Cortex of kidney (tissue), 1 donor: ENCODE measurements at places on chromosomes 7 and 10.

- DNase-seq = no peak
Measured at GRCh38 chr7:95925236-95925635, 152.9 kb downstream of the DYNC1I1 start.

- no peak for DNase-seq
Measured at GRCh38 chr7:106312906-106313305, 28.1 kb upstream of the NAMPT start.

GRCh38 chr7:18913106-18913505 is 204.3 kb downstream of the TWIST1 start:
- DNase-seq = no peak

- DNase-seq = no peak
Measured at GRCh38 chr10:6769704-6770417, 189.8 kb upstream of the PRKCQ start.

GRCh38 chr7:79622781-79623180 is 169.3 kb upstream of the MAGI2 start:
- DNase-seq = no peak

DNA sequence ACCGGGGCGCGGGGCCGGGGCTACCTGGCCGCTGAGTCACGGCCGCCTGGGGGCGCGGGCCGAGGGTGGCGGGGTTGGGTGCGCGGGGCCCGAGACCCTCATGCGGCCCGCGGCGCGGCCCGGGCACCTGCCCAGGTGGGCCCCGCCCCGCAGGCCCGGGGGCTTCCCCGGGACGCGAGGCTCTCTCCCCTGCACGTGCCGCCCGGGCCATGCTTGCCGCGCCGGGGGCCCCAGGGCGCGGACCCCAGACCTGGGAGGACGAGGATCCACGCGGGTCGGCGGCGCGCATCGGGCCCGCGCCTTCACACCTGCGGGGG is 402 bp downstream of the MAFK start:
- DNase-seq = no peak

DNA sequence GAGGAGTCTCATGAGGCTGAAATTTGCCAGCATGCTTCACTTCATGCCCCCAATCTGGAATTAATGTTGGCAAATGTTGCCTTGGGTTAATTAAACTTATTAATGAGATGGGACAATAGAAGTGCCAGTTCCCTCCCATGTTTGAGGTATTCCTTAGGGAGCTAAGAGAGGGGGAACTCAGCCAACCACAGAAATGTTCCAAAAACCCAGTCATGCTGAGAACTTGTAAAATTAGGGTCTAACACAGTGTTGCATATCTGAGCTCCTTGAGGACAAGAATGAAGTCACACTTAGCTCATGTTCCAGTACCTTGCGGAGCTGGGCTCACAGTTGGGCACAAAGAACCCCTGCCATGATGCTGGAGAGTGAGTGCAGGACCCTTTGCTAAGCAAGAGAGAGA is 89.4 kb downstream of the OAT start:
- no peak for DNase-seq

DNA sequence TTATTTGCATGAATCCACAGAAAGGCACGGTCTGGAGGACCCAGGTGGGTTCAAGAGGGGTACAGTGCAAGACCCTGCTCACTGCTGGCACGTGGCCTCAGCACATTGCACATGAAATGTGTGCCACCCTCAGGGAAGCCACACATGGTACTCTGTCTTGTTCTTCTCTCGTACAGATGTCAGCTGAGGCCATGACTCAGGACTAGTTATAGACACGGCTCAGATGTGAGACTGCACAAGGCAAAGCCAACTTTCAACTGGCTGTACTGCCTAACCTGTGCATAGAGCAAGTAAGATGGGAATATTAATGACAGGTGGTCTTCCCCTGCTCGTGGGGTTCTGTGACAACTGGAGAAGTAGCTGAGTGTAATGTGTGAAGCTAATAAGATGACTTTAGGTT is 249.4 kb upstream of the CTBP2 start:
- no peak for DNase-seq

GRCh38 chr7:107948645-107949442 is 54.1 kb downstream of the LAMB1 start:
- DNase-seq = no peak

DNA sequence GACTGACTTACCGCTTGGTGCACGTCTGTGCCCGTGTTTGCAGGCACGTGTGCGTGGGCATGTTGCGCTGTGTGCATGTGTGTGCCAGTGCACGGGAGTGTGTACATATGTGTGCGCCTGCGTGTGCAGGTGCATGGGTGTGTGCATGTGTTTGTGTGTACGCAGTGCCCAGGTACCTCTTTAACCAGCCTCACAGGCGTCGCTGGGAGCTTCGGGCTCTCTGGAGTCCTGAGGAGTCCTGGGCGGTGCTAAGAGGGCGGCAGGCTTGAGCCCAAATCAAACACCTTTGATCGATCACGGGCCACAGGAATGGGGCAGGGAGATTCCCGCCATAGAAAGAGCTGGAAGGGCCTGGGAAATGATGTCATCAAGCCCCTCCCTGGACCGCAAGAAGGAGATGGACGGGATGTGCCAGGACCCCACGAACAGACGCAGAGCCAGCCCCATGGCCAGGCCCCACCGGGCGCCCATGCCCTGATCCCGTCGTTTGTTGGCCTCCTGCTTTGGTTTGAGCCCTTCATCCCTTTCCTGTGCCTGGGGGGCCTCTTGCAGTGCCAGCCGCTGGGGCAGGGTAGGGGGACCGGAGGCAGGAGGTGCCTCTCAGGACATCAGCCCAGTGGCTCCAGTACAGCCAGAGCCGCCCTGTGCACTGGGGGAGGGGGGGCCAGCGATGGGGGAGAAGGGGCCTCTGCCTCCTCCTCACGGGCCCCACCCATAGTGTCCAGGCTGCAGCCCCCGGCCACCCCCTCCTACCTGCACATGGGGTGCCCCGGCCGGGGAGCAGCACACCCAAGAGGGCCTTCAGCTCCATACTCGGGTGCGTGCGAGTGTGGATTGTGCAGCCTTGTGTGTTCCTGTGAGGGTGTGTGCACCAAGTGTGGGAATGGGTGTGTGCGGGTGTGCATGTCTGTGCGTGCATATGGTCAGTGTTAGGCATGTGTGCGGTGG is 5.8 kb downstream of the KNDC1 start:
- DNase-seq = no peak

- no peak for DNase-seq
Measured at GRCh38 chr7:132486274-132486610, 90.0 kb downstream of the PLXNA4 start.

DNA sequence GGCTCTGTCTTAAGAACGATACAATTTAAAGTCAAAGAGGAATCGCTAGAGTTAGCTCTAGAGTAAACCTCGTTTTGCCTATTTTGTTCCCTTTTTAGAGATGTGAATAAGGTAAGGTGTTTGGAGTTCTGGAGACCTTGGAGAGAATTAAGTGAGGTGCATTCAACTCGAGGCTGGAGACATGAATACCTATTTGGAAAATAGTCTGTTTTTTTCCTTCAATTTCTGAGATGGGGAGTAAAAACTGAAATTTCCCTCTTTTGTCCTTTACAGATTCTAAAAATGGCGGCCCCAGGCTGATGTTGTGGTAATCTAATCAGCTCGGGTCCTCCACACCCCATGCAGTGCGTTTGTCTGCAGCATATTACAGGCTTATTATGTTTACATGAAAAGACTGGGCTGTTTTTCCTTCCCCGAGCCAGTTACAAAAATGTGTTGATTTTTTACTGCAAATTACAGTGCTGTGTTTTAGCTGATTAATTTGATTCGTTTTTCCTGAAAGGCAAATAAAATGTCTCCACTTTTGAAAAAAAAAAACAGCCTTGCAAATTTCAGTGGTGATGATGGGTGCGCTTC is 1.5 kb downstream of the KMT2E start:
- no peak for DNase-seq

- DNase-seq = no peak
Measured at GRCh38 chr10:2701802-2702201, 365.5 kb upstream of the PFKP start.

- DNase-seq = no peak
Measured at GRCh38 chr7:15652776-15653290, 33.6 kb downstream of the MEOX2 start.

GRCh38 chr10:16987976-16988610 is 141.5 kb downstream of the CUBN start:
- no peak for DNase-seq

DNA sequence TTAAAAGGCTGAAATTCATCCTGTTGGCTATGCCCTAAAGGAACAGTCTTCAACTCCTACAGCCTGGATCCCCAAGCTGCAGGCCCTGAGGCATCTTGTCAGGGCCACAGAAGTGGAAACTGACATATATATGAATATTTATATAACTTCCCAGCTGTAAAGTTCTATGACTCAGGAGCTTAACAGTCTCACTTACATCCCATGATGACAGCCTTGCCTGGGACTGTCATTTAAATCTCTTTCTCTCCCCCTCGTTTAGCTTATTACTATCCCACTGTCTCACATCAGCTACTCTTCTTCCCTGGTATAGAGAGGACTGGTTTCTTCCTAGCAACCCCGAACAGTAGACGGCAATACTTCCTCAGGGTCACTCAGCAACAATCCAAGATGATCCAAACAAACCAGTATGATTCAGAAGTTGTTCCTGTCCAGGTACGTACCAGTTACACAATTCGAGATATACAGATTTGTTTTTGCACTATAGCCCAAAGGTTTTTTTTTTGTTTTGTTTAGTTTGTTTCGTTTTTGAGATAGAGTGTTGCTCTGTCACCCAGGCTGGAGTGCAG is 22.7 kb downstream of the KIAA1549 start:
- DNase-seq = no peak

GRCh38 chr7:122299624-122300210 is 4.8 kb downstream of the FEZF1 start:
- DNase-seq = no peak

- DNase-seq = no peak
Measured at GRCh38 chr7:94829987-94830386, 77.4 kb upstream of the PPP1R9A start.

GRCh38 chr7:158164101-158165095 is 423.2 kb downstream of the PTPRN2 start:
- no peak for DNase-seq

GRCh38 chr10:34650156-34650555 is 164.9 kb downstream of the PARD3 start:
- no peak for DNase-seq

DNA sequence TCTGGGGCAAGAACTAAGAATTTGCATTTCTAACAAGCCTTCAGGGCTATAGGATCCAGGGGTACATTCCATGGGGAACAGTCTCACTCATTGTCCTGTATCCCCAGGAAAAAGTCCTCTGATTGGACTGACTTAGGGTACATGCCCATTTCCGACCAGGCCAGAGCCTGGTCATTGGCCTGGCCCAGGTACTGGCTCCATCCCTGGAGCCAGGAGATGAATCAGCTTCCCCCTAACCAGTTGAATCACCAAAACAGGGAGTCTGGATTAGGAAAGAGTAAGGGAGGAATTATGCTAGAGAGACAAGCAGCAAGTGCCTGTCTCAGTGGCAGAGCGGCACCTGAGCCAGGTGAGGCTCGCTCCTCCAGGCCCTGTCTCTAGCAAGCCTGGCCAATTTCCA is 137.5 kb downstream of the FGFR2 start:
- DNase-seq = no peak

DNA sequence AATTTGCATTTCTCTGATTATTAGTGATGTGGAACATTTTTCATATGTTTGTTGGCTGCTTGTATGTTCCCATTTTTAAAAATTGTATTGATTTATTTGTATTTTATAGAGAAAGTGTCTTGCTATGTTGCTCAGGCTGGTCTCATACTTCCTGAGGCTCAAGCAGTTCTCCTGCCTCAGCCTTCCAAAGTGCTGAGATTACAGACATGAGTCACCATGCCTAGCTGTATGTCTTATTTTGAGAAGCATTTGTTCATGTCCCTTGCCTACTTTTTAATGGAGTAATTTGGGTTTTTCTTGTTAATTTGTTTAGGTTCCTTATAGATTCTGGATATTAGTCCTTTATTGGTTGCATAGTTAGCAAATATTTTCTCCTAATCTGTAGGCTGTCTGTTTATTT is 214.2 kb upstream of the KAT6B start:
- no peak for DNase-seq

DNA sequence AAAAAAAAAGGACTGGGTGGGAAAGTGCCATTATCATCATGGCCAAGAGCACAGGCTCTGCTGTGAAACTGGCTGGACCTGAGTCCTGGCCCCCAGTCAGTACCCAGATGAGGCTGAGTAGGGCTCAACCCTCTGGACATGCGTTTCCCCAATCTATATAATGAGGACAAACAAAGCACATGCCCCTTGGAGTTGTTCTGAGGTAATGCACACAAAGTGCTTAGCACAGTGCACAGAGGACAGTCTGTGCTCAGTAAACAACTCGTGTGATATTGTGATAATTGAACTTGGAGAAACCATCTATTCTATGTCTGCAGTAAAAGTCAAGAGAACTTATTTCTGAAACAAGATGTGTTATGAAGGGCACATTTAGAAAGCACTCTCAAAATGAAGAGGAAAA is 138.8 kb downstream of the KCNMA1 start:
- DNase-seq = no peak

DNA sequence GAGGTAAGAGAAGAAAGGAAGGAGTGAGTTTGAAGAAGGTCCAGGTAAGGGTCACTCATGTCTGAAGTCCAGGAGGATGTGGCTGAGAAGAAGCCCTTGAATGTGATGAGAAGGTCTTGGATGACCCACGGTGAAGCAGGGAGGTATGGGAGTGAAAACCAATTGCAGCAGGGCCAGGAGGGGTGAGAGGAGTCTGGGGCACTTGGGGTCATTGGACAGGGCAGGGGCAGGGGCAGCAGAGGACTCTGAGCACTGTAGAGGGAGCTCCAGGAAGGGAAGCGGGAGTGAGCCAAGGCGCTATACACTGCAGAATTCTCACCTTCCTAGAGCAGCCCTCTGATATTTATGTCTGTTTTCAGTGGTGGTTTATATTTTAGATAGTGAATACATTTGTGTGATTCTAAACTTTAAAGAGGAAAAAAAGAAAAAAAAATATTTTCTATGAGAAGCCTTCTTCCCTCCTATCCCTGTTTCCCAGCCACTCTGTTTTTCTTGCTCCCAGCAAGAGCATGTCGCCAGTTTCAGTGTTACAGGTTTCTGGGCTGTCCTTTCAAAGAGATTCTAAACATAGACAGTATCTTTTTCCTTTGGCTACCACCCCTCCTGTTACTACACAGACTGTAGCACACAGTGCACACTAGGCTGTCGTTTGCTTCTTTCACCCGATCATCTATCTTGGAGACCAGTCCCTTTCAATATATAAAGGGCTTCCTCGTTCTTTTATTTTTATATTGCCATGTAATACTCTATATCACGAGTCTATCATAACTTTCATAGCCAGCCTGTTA is 24.5 kb downstream of the BLVRA start:
- no peak for DNase-seq

- no peak for DNase-seq
Measured at GRCh38 chr7:45186261-45186813, 28.7 kb downstream of the RAMP3 start.

- DNase-seq = no peak
Measured at GRCh38 chr10:121312587-121312986, 285.7 kb downstream of the FGFR2 start.
